ENCODE measurements at places on chromosomes 3 and 15.

- no peak for DNase-seq
Observed at GRCh38 chr3:129003578-129004112, 2.5 kb downstream of the EFCC1 start.

DNA sequence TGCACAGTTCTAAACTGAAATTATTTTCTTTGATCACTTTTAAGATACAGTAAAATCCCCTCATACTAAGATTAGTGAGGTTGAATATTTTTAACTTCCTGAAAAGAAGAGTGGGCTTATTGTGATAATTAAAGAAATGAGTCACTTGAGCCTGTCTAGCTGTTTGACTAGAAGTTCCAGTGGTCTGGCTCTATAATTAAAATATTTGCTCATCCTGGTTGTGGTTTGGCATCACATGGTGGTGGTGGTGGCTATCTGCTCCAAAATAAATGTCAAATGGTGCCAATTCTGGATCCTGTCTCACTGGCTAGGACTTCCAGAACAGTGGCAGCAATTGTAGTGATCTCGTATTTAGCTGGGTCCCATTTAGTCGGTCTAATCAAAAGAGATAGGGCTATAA lies 8.6 kb upstream of the TEX9 start:
- peak; percentile 20 for DNase-seq

DNA sequence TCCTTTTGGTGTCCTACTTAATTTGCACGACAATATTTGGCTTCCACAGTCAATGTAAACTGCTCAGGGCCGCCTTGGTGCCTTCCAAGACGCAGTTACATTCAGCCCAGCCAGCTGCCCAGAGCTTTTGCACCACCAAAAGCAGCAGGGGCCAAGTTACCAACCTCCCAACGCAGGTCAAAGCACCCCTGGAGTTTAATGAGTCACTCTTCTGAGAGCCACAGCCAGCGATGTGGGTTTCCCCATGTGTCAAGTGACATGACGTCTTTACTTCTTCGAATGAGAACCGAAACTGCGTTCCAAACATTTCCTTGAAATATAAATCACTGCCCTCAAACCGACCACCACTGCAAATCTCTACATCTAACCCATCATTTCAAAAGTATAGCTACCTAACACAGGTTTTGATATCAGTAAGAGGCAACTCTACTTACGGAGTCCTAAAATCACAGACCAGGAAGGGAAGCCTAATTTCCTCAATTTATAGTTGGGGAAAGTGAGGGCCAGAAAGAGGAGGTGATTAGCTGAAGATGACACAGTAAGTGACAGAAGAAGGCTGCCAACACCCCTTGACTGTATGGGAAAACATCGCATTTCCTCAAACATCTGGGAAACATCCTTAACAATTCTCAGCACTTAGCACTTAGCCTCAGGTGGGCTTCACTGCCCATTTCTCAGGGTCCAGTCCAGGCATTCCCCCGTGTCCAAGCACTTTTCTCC lies 24.5 kb downstream of the MB21D2 start:
- DNase-seq, result no peak

DNA sequence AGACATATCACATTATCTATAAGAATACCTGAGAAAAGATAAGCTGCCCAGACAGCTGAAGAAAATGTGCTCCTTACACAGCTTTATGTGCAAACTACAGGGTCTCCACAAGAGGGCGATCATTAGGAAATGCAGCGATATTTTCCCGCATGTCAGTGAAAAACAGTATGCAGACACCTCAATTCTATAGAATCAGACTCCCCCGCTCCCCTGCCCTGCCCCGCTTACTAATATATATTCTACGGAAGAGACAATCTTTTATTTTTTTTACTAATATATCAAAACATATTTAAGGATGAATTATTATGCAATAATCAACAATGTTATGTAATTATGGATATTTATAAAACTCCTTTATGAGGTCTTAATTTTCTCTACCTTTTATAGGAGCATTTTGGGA lies 681.3 kb downstream of the ROBO1 start:
- peak; percentile 29 for DNase-seq

DNA sequence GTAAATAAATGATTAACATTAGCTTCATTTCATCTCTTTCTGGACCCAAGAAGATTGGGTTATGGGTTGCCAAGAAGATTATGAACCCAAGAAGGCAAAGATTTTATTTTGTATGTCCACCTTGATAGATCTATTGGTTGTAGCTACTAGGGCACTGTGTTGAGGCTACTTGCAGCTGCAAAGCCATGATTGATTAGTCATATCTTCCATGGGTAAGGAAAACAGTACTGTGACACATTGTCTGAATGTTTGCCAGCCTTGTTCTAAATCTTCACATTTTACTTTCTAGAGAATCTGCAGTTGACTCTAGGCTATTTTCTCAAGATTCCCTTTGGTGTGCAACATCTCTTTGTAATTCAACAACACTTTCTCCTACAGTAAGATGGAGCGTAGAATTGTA lies 229.2 kb upstream of the KCNH8 start:
- no peak for DNase-seq

- DNase-seq, result no peak
Observed at GRCh38 chr3:66000506-66000905, 38.2 kb downstream of the MAGI1 start.

DNA sequence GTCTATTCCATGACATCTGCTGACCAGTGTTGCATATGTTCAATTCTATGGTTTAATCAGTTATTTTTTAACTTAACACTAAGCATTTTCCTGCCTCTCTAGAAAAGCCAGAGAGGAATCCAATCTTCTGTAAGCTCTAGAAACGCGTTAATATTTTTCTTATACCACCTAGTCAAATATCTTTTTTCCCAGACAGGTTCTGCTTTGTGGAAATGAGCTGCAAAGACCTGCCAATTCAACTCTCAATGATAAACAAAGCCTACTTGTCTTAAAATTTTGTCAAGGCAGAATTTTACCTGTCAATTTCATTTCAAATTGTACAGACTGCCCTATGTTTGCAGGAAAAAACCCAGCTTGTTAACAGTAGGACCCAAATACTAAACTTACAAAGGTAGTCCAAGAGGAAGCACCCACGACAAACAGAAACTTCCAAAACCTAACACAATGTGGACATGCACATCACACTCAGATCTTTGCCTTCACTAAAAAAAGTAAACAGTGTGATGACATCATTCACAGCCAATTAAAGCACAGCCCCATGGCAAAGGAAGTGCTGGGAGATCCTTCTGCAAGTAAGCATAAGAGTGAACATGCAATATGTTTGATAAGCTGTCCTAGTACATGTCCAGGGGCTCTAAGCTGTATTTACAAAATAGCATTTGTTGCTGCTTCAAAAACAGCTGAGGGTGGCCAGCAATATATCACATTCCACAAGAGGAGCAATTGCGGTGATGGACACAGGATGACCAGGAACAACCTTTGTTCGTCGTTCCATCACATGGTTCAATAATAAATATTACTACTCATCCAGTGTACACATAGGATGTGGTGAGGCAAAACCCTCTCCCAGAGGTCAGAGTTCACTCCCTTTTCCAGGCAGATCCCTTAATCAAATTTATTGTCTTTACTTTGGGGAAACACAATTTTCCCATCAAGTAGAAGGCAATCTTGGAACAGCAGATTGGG lies 139.4 kb upstream of the TSC22D2 start:
- no peak for DNase-seq

- peak; percentile 25 for DNase-seq
Observed at GRCh38 chr3:9244495-9245183, 4.8 kb downstream of the SRGAP3 start.

DNA sequence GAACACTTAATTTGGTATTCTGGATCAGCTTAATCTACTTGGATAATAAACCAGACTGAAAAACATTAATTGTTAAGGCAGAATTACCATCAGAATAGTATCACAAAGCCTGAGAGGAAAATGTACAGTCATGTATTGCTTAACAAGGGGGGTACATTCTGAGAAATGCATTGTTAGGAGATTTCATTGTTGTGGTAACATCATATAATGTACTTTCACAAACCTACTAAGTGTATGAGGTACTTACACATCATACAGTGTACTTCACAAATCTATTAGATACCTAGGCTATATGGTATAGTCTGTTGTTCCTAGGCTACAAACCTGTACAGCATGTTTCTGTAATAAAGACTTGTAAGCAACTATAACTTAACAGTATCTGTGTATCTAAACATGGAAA lies 68.2 kb downstream of the NBEAL2 start:
- no peak for DNase-seq

DNA sequence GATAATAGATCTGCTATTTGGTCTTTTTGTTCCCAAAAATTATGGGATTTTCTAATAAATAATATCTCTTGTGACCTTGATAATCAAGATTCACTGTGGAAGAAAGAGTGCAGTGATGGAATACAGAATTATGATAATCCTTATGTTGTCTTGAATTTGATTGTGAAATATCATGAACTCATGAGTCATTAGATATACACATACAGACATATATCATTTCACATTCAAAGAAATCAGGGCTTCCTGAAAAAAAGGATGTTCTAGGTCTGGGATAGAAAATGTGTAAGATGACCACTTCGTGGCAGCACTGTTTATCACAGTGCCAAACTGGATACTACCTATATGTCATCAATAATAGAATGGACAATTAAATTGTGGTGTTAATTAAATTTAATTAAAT lies 97.7 kb downstream of the DPH6 start:
- DNase-seq, result no peak

DNA sequence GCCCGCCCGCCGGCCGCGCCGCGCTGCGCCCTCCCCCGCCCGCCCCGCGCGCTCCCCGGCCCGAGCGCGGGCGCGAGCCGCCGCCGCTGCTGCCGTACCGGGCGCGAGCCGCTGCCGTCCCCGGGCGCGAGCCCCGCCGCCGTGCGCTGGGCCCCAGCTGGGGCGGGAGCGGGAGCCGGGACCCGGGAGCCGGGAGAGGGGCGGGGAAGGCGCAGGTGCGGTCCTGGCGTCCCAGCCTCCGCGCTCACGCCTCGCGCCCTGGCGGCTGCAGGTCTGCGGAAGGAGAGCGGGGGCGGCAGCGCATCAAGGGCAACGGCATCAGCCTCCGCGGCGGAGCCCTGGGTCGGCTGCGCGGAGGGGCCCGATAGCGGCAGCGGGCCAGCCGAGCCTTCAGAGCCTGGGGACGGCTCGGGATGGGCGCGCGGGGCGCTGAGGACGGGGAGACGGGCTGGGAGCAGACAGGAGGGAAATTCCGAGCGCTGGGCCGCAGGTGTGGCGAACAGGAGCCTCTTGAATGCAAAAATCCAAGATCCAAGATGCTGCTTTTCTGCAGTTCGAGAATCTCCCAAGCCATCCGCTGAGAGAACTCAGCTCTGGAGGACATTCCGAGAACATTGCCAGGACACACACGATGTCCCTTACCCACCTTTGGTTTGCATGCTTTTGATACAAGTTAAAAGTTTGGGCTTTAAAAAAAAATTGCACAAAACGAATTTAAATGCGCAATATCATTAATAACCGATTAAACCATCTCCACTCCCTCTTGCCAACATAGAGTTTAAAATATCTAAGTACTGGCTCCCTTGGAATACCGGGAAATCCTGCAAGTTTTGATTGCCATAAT lies 251.1 kb downstream of the TJP1 start:
- DNase-seq, result no peak

DNA sequence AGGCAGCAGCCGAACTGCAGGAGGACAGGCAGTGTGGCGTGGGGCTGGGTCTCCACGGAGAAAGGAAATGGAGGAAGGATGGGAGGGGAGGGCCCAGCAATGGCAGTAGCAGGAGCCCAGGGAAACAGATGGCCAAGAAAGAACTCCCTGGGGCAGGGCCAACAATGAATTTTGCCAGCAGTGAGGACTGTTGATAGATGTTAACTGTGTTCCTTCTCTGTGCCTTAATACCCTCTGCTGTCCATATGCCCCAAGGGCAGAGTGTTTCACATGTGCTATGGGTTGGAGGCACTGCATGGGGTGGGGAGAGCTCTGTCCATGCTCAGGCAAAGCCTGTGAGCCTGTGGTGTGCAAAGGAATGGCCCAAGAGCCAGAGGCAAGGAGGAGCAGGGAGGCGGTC lies 70.8 kb upstream of the POMGNT2 start:
- no peak for DNase-seq

GRCh38 chr3:178475062-178475461 lies 61.2 kb upstream of the KCNMB2 start:
- no peak for DNase-seq

DNA sequence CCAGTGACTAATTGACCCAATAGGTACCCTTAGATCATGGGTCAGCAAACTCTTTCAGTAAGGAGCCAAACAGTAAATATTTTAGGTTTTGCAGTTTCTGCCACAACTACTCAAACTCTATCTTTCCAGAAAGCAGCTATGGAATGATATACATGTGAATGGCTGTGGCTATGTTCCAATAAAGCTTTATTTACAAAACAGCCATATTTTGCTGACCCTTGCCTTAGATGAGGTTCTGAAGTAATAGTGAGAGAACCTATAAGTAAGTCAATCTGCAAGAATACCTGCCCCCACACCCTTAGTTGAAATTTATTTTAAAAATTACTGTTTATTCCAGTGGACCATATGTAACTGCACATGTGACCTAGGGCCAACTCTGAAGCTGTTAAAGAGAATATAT lies 134.0 kb downstream of the CMSS1 start:
- no peak for DNase-seq

DNA sequence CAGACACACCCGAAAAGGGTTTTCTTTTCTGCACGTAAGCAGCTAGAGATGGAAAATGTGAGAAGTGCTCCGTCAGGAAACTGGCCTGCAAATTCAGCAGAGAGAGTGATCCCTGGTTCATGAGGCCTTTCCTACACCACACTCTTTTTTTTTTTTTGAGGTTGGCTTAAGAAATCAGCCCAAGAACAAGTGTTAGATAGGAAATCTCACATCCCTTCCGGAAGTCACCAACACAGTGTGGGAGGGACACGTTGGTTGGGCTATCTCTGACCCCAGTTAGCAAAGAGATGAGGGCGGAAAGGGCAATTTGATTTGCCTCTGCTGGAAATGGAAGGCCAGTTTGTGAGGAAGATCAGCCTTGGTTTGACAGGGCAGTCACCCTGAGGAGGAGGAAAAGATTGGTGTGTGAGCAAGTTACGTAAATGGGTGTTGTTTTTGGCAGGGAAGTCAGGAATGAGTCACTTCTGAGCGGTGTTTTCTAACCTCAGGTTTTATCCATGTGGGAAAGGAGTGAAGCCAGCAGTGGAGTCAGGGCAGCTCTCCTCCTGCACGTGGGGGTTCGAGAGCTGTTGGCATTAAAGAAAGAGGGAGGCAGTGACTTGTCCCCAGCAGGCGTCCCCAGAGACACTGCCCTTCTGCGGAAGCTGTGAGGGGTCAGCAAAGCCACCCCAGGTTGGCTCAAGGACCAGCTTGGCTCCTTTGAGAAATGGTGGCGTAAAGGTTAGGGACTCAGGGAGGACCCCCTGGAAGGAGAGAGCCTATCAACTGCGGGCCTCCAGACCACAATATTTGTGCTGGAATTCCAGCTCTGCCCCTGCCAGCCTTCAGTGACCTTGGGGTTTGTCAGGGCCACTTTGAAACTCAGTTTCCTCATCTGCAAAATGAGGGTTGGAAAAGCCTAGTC lies 237.6 kb upstream of the BHLHE40 start:
- DNase-seq, result no peak

DNA sequence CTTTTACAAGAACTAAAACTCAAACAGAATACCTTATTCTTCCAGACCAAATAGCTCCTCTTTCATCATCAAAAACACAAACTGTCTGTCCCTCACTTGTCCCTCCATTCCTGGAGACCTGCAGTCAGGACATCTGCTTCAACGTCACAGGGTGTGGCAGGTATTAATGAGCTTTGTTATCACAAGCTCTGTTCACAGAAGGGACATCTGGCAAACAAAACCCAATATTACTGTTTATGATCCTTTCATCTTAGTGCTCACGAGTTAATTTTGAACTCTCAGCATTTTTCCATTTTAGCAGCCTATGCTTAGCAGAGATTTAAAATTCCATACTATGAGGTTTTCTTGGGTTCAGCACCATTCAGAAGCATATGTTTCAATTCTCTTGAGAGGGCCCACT lies 32.9 kb downstream of the AP3S2 start:
- DNase-seq, result no peak

- DNase-seq, result no peak
Observed at GRCh38 chr15:39455471-39455991, 125.3 kb upstream of the THBS1 start.
